ENCODE measurements at places on chromosomes 7 and 10.

- DNase-seq: no peak
These were observed 94.3 kb upstream of the ADO start for GRCh38 chr10:62710182-62710581.

- DNase-seq: no peak
These were observed 182.9 kb downstream of the ANK3 start for GRCh38 chr10:60206735-60207134.

DNA sequence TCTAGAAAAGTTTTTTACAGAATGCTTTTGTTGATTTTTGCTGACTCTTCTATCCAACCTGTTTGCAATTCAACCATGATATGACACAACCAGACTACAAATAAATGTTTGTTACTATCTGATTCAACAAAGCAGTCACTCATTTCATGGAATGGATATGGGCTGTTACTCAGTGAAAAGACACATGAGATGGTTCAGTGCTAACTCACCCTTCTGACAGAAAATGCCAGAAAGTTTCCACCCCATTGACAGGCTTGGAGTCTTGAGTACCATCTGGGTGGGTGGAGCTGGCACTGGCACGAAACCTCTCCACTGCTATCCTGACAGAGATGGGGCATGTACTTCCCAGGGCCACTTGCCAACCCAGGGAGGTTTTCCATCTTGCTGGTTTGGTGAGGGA, 39.5 kb downstream of the RBM28 start:
- DNase-seq: no peak

DNA sequence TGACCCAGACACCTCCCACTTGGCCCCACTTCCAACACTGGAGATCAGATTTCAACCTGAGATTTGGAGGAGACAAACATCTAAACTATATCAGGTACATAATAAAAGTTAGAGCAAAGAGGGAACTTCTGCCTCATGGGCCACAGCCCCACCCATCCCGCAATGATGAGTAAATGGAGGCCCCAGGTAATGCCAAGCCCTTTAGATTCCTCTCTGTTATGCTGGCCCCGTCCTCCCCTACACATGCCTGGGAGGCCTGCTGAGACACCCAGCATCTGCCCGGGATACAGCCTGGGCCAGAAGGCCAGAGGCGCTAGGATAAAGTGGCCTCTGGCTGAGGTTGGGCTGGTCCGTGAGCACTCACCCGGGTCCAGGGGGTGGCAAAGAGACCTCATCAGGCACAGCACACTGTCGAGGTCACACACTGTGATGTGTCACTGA, 185.5 kb upstream of the SH2B2 start:
- no peak for DNase-seq

DNA sequence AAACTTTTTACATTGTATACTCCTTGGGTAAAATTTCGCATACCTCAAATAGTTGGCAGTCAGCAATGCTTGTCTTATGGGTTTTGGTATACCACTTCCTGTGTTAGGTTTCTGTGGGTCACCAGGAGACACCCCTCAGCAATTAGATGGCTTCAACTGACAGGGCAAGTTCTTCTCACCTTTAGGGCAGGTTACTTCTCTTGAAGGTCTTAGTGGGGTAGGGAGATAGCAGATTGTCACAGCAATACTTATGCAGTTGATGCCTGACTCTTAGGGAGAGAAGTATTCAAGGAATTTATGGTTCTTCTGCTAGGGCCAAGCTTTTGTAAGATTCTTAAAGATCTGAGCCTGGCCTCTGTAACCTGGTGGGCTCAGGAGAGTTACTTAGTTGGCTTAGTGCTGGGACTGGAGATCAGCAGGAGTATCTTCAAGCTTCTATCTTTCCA, 42.9 kb downstream of the MKLN1 start:
- no peak for DNase-seq

DNA sequence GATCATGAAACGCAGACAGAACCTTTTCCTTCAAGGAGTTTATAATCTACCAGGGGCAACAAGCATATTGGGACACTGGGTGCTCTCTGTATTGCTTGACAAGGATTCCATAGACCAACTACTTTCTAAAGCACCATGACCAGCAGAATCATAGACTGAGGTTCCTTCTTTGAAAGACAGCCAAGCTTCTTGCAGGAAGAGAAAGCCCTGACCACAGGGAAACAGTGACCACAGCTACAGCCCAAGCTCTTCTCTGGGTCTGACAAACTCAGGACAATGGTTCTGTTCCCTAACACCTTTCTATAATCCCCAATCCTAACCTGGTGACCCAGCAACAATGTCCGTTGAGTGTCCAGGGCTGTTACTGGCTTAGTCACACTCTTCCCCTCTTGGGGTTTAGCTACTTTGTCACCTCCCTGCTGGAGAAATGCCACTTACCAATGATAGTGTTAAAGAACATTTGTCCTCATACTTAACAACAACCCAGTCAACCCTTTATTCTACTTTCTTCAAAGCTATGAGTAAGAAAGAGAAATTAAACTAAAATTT, 155.7 kb downstream of the JAZF1 start:
- no peak for DNase-seq

GRCh38 chr7:48144291-48144768, 26.9 kb upstream of the ABCA13 start:
- no peak for DNase-seq

GRCh38 chr7:84177758-84178412, 16.7 kb downstream of the SEMA3A start:
- DNase-seq: no peak

- DNase-seq: no peak
These were observed 247.3 kb downstream of the ETV1 start for GRCh38 chr7:13742126-13742525.

- no peak for DNase-seq
These were observed 18.0 kb downstream of the ELMO1 start for GRCh38 chr7:37430640-37431039.

GRCh38 chr7:130875265-130875741, 141.3 kb upstream of the KLF14 start:
- DNase-seq: no peak

GRCh38 chr10:101772895-101773761, 2.8 kb downstream of the FGF8 start:
- no peak for DNase-seq

- DNase-seq: no peak
These were observed 72.4 kb upstream of the AGK start for GRCh38 chr7:141478845-141479244.

- DNase-seq: no peak
These were observed 12.9 kb upstream of the ABCA13 start for GRCh38 chr7:48158404-48158803.

DNA sequence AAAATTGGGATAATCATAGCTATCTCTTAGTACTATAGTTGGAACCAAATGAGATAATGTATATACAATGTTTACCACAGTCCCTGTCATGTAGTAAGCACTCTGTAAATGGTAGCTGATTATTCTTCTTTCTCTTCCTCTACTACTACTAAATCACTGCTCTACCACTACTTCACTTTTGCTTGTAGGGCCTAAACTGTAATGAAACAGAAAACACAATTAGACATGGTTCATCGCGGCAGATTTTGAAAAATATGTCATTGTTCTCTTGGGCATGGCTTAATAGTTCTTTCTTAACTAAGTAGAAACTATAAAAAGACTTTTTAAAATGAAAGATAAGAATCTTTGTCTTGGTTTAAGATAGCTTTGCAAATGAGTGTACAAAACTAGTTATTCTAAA, 34.9 kb downstream of the R3HCC1L start:
- DNase-seq: no peak

GRCh38 chr7:30238721-30239441, 45.5 kb upstream of the ZNRF2 start:
- no peak for DNase-seq

DNA sequence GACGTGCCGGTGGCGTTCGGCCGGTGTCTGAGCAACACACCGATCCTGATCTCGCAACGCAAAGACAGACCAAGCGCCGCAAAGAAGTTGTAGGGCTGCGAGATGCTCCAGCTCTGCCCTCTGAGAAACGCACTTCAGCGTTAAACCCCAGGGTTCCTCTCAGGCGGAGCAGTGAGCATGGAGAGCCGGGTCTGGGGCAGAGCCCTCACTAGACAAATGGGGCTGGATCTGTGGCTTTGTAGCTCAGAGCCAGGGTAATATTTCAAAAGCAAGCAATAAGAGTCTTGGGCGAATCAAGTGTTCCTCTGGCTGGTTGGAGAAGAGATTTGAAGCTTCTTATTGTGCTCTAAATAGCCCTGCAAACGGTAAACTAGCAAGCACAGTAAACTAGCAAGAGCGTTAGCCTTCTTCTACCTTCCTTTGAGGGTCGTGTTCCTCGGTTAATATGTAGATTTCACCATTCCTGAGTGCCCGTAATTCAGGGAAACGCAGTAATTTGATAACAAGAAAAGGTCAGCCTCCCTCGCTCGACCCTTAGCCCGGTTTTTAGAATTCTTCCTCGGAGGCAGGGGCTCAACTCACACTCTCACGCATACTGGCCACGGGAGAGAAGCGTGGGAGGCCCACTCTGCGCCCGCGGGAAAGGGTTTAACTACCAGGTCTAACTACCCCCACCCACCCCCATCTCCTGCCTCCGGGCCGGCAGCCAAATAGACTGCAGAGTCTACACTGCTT, 6.7 kb downstream of the SKAP2 start:
- DNase-seq: no peak

DNA sequence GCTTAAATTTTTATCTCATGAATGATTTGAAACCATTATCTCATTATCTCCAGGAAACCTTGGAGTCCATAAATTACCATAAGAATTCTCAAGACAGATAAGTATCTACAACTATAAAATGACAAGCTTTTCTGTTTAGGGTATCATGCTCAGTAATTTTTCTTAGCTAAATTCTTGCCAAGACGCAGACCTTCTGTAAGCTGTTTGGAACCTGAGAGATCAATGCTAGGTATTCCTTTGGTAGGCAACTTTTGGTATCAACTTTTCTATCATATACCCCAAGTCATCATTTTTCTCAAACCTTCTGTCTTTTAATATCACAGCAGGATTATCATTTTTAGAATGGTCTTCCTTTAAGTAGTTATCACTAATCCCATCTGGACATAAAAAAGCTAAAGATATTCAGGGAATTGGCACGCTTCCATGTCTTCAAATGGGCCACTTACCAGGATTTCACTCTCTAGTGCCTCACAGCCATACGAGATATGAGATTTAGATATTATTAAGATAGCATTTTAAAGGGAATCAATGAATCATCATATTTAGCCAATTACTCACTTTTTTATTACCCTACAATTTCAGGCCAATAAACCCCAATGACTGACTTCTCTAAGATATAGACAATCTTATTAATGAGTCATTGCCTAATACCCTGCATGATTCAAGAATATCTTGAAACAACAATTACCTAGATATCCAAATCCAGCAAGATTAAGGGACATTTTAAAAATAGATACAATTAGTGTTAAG, 544.1 kb downstream of the HTR7 start:
- DNase-seq: no peak

DNA sequence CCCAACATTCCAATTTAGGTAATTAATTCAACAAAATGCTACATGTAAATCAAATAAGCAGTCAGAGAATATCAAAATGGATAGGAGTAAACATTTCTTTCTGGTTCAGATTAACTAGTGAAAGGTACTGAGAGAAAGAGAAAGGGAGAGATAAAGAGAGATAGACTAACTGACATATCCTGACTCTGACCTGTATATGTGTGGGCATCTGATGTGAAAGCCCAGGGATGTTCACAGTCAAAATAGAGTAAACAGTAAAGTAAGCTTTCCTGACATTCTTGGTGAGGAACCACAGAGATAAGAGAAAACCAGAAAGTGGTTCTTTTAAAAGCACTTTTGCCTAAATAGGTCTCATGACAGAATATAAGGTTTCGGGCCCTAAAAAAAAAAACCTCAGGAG, 37.5 kb upstream of the ANK3 start:
- DNase-seq: no peak

DNA sequence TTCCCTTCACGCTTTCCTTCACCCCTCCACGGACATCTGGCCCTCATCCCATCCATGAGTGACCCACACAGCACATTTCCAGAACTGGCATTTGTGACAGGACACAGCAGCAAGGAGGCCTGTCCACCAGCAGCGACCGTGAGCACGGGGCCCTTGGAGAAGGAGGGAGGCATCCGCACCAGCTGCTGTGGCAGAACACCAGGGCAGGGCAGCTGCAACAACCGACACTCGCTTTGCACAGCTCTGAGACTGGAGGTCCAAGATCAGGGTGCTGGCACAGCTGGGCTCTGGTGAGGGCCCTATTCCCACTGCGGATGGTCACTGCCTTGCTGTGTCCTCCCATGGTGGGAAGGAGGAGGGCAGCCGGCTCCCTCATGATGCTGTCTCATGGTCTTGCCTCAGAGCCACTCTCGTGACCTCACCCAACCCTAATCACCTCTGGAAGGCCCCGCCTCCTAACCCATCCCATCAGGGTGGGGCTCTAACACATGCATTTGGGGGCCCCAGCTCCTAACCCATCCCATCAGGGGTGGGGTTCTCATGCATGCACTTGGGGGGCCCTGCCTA, 36.7 kb downstream of the PTPRN2 start:
- DNase-seq: no peak

Data from activated T-cell treated with anti-CD3 and anti-CD28 coated beads for 48 hours (primary cell).